ENCODE measurements at places on chromosomes 7 and 10. TPM values are rescaled to one million over a fixed set of nuclear protein-coding genes. Genes with fewer than 3 reads are reported as not detected.
A peak's percentile ranks its signal among the peaks of the same experiment; 100 is the strongest.

- no peak for DNase-seq
These were observed 11.1 kb downstream of the CHST3 start for GRCh38 chr10:71975087-71975870.

DNA sequence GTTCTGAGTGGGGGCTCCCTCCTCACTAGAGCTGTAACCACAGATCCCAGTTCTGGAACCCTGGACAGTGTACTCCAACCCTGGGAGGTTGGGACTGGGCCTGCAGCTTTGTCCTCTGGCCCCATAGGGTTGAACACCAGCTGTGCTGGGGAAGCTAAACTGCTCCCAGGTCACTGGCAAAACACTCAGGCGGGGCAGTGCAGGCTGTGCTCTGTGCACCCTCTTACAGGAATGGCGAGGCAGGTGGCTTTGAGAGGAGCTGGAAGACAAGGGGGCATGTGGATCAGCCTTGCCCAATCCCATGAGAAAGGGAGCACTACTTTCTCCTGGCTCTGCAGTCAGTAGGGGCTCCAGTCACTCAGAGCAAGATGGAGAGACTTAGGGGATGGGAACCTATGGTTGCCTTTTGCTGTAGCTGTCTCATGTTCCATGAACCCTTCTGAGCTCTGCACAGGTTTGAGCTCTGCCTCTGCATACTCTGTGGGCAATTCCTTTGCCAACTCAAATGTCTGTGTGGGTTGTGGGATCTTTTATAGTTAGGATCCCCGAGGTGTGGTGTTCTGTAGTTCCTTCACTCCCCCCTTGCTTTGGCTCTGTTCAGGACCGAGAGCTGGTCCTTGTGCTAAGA is 90.7 kb downstream of the SLC25A40 start:
- DNase-seq, result no peak

DNA sequence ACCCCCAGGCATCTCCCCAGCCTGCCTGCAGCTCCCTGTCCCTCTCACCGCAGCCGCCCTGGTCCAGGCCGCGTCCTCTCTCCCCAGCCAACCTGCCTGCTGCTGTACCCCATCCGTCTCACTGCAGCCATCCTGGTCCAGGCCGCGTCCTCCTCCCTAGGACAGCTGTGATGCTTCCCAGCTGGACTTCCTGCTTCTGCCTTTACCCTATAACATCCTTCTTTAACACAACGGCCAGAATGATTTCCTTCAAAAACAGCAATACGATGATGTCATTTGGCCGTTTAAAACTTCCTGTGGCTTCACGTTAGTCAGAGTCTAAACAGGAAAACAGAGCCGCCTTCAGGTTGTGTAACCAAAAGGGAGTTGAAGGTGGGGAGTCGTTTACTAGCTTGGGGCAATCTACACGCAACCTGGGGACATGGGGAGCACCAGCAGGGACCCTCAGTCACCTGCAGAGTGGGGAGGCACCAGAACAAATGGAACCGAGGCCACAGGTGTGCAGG is 32.2 kb upstream of the ZFAND2A start:
- peak; percentile 46 for DNase-seq

Gene FAM200A
- 4.9 TPM for total RNA-seq

DNA sequence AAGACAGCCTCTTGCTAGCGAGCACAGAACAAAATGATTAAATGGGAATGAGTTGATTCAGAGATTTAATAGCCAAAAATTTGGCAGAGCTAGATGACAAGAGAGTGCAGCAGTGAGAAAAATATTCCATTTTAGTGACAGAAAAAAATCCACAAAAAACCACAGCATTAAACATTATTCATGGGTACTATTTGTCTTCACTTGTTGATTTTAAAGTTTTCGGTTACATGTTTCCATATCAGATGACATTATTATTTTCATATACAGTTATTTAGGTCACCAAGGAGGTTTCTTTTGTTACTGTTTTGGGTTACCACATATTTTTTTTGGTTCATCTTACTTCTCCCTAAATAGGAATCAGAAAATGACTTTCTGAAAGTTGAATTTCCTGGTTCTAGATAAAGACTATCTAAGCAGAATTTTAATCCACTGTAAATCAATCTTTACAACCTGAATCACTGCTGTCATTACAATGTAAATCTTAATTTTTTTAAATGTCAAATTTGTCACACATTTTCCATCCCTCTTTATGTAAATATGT is 87.9 kb downstream of the SVIL start:
- no peak for DNase-seq

Gene VWA2
- total RNA-seq, result not detected

Gene RINT1
- total RNA-seq, result 26.2 TPM

- no peak for DNase-seq
These were observed 32.0 kb downstream of the CUL2 start for GRCh38 chr10:35058134-35058533.

- no peak for DNase-seq
These were observed 87.0 kb downstream of the LARP4B start for GRCh38 chr10:844552-844951.

Gene TRIL
- not detected for total RNA-seq

- DNase-seq, result no peak
These were observed 82.3 kb downstream of the C10orf105 start for GRCh38 chr10:71637305-71637704.

Measured in activated CD4-positive, alpha-beta T cell treated with anti-CD3 and anti-CD28 coated beads for 36 hours (primary cell).